COLO829 (cell line): ENCODE measurements at places on chromosomes 11 and 22.

GRCh38 chr11:125637840-125638239 is 12.9 kb downstream of the CHEK1 start:
- no peak for DNase-seq

- no peak for DNase-seq
Measured at GRCh38 chr11:65078151-65078550, 5.7 kb downstream of the CDCA5 start.

DNA sequence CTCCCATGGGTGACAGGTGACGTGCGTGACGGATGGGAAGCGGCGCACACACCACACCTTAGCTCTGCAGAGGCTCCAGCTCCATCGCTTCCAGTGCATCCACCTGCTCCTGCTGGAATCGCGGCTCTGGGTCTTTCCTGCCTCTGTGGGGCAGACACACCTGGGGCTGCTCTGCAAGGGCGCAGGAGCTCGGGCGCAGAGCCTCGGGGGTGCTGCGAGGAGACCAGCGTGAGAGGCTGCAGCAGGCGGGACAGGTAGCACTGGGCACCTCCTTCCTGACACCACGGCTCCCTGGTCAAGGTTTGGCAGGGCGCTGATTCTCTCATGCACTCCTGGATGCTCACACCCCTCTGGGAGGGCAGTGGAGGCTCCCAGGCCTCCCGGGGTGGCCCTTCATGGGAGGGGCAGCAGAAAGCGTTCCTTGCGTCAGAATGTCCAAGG is 1494.3 kb downstream of the BRD1 start:
- DNase-seq = no peak

DNA sequence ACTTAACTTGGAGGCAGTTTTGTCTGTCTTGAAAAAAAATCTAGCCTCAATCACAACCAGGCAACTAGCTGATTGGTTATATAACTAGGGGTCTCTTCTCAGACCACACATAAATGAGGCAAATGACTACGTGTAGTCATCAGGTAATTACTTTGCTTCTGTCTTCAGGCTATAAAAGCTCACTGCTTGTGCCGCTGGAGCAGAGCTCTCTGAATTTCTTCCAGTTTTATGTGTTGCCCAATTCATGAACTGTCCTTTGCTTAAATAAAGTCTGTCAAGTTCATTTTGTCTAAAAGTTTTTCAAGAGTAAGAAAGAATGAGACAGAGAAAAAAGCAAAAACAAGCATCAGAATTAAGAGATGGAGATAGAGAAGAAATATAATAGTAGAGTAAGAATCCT is 93.4 kb downstream of the MUC15 start:
- DNase-seq = no peak

DNA sequence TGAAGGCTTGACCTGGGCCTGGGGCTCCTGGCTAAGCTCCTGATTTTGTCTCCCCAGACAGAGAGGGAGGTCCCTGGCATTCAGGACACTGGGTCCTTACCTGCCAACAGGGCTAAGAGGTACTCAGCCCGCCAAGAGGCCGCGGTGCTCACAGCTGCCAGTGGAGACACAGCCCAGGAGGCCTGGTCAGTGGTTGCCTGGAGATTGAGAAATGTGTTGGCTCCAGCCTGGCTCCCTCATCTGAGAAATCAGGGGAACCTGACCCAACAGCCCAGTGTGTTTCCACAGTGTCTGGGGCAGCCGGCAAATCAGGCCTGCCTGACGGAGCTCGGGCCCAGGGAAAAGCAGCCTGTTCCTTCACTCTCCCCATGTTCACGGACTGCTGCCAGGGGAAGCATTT is 79.4 kb upstream of the NAV2 start:
- DNase-seq = no peak
